GM23248 (cell line): ENCODE measurements at places on chromosomes 2 and 18. TPM values are rescaled to one million over a fixed set of nuclear protein-coding genes. Genes with fewer than 3 reads are reported as not detected.

DNA sequence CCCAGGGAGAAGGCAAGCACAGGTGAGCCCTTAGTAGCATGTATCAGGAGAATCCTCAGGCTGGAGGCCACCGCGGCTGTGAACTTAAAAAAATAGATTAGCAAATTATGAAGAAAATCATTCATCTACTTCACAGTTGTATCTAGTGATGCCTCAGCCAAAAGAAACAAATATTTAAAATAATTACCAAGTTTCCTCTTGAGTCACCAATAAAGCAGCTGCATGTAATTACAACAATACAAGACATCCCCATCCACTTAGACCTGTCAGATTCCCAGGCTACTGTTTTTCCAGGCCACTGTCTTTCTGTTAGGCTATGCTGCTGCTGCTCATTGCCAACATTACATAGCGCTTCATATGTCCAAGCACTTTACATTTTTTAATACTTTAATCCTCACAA, 54.6 kb upstream of the PHLPP1 start:
- peak; percentile 26 for DNase-seq

- no peak for DNase-seq
Observed at GRCh38 chr2:232697807-232698110, 628 bp downstream of the GIGYF2 start.

- peak; percentile 53 for DNase-seq
Observed at GRCh38 chr2:54059986-54060385, 55.4 kb upstream of the ACYP2 start.

GRCh38 chr2:173734797-173735196, 230.4 kb downstream of the SP3 start:
- DNase-seq = no peak

GRCh38 chr2:157497638-157498314, 53.9 kb upstream of the CYTIP start:
- peak; percentile 77 for DNase-seq

DNA sequence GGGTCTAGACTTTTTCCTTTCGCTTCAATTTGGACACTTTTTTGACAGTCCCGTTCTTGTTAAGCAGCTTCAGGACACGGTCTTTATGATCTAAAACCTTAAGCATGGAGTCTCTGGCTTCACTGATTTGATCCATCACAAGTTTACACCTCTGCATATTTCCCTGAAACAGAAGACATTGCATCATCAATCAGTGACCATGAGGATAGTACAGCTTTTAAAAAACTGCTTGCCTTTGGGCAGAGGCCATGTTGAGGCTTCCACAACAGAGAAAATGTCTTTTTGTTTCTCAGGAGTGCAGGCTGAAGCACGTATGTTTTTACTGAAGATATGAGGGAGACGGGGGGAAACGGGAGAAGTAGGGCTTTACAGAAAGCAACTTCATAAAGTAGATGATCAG, 56.2 kb upstream of the AMMECR1L start:
- no peak for DNase-seq

GRCh38 chr2:196266855-196267254, 95.5 kb upstream of the STK17B start:
- no peak for DNase-seq

DNA sequence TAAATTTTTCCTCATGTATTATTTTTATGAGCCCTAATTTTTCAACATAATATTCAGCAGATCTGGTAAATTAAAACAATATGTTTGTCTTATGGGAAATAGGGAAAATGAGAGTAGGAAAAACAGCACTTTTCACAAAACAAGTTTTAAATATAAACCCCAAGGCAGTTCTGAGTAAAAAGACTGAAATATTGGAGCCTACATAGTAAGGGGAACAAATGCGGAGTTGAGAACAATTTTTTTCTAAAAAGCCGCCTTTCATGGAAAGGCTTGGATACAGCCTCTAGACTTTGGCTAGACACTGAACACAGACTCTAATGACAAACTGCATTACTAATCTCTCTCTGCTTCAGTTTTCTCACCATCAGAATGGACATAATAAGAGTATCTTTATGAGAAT, 174.1 kb downstream of the NOL4 start:
- DNase-seq = no peak

- DNase-seq = no peak
Observed at GRCh38 chr18:76977108-76977621, 154.8 kb downstream of the ZNF236 start.

GRCh38 chr2:68997401-68997800, 15.6 kb upstream of the ANTXR1 start:
- no peak for DNase-seq

- no peak for DNase-seq
Observed at GRCh38 chr2:4130651-4131050, 427.3 kb downstream of the DCDC2C start.

DNA sequence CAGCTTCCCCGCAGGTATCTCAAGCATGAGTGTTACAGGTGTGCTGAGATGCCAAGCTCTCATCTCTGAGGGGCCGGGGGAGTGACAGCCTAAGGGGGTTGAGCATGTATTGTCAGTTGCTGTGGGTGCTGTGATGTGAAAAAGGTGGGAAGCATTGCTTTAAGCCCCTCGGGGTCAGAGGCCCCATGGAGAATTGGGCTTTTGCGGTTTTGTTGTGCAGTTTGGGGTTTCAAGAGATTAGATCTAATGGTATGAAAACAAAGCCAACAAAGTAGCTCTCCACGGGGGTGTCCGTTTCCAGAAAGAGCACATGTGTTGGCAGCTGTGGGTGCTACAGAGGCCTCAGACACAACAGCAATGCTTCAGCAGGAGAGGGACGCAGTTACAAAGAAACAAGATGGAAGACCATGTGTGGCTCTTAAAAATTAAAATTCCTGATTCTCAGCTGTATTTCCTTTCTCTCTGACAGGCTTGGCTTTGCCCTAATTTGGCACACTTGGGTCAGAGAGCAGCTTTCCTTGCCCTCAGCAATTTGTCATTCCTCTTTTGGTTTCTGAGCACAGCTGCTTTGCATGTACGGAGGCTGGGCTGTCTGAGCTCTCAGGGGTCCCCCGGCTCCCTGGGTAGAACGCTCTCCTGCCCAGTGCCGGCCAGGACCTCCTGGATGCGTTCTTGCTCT, 69.9 kb downstream of the TMEM247 start:
- DNase-seq = no peak

DNA sequence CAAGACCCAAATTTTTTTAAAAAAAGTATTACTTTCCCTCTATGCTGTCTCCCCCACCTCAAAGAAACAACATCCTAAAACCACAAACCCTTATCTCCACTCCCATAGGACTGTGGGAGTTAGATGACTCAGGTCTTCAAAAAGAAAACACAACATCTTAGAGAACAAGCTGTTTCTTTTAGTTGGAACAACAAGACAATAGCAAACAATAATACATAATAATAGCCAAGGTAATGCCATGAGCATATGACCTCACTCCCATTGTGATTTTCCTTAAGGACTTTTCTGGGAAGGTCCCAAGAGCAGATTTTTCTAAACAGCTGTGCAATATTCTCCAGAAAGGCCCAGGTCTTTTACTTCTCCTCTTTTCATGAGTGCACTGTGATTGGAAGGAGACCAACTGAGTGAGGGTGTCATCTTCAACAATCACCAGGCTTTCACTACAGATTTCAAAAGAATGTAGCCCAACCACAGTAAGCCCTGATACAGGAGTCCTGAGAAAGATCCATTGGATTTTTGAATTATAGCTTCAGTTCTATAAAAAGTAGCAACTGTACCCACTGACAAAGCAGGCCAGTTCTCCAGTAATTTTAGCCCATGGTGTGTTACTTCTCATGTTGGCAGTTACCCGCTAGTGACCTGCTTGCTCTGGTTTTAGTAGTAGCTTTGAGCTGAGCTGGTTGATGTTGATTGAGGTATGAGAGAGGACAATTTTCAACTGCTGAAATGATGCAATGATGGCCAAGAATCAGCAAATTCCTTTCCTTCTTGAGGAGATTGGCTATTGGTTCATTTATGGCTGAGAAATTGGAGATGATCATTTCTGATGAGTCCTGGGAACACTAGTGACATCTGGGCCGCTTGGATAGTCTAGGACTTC, 144.5 kb upstream of the TCF4 start:
- peak; percentile 22 for DNase-seq

CPO gene
- not detected in 2 replicates for total RNA-seq

CDH7 gene
- not detected in 2 replicates for total RNA-seq

LIMS3 gene
- total RNA-seq = 2.4 and 3.9 TPM in 2 replicates

SYT4 gene
- not detected in 2 replicates for total RNA-seq

REG3G gene
- total RNA-seq = not detected in 2 replicates
